Dermis microvascular lymphatic vessel endothelial cell (primary cell): ENCODE measurements at places on chromosomes 5 and 9. TPM values are rescaled to one million over a fixed set of nuclear protein-coding genes. Genes with fewer than 3 reads are reported as not detected.

DNA sequence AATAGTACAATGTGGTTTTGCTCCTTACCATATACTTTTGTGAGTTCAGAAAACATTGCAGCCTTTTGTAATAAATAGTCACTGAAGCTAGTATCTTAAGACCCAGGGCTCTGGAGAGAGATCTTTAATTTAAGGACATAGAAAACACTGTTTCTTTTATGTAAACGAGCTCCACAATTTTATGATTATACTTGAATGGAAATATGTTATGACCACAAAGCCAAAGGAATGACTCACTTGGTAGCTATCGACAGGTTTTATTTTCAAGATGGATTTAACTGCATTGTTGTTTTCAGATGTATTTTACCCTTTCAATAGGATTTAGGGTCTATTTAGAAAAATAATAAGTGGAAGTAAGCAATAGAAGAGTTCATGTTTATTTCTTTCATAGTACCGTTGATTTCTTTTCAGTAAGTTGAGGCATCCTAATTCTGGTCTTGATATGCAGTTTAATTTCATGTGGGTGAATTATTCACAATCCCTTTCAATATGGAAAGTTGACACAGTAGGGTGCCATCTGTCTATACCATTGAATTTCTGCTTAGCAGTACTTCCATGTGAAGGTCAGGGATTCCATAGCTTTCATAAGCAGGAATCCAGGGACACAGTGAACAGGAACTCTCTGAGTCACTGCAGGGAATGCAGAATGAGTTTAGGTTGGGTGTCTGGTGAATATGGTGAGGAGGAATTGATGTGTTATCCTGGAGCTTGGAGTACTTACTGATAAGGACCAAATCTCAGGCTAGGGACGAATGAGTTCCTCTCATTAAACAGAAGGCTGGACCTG lies 157.6 kb downstream of the CD180 start:
- peak; percentile 44 for DNase-seq

DNA sequence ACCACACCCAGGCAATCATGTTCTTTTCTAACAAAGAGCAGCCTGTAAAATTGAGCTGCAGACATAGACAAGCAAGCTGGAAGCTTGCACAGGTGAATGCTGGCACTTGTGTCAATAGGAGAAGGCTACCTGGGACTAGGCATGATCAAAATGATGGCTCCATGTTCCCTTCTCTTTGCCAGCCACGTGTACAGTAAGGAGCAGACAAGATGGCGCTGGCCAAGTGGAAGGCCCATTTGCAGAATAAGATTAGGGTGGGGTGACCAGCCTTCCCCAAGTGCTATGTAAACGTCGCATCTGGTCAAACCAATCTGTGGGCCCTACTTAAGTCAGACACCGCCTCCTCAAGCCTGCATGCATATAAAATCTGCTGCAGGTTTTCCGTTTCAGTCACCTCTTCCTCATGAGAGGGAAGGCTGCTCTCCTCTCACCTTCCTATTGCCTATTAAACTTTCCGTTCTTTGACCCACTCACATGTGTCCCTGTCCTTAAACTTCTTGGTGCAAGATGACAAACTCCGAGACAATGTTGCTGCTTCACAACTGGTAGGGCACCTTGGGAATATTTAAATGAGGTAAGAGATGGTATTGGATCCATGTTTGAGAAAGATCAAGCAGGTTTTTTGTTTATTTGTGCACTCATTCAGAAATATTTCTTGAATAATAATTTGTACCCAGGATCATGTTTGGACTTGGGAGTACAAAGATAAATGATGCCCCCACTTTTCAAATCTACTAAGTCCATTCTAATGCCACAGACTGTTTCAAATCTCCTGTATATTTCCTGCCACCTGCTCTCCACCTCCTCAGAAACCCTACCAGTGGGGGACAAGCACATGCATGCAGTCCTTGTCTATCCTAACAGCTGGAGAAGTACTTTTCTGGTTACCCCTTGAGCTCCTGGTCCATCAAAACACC lies 30.7 kb upstream of the TGFBR1 start:
- DNase-seq = no peak

DNA sequence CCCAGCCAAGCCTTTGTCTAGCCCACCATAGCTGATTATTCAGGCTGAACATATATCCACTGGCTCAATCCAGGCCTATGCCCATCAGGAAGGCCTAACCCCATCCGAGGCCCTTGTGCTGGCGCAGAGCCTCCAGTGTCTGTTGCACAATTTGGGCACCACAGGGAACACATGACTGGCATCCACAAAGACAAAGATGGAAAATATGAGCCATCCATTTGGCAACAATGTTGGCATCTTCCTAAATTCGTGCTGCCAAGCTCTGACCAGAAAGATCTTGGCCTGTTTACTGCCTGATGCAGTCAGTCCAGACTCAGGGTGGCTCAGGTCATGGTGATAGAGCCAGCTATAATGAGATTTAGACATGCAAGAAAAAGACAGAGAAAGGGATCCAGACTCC lies 233.8 kb downstream of the PIK3R1 start:
- DNase-seq = no peak

The MEIKIN gene
- not detected in 2 replicates for total RNA-seq

DNA sequence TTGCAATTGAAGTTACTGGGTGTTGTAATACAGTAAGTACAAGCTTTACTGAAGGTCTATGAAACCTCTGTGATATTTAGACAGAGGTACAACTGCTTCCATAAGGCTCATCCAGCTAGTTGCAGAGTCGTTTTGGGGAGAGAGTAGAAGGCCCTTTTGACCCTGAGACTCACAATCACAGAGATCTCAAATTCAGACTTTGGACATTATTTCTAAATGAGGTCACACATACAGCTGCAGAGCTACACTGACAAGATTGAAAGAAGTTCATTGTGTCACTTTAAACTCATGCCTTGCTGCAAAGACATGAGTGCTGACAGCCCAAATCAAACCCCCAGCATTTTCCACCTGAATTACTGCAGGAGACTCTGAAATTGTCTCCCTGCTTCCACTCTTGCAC lies 205.9 kb upstream of the TMEM161B start:
- no peak for DNase-seq

DNA sequence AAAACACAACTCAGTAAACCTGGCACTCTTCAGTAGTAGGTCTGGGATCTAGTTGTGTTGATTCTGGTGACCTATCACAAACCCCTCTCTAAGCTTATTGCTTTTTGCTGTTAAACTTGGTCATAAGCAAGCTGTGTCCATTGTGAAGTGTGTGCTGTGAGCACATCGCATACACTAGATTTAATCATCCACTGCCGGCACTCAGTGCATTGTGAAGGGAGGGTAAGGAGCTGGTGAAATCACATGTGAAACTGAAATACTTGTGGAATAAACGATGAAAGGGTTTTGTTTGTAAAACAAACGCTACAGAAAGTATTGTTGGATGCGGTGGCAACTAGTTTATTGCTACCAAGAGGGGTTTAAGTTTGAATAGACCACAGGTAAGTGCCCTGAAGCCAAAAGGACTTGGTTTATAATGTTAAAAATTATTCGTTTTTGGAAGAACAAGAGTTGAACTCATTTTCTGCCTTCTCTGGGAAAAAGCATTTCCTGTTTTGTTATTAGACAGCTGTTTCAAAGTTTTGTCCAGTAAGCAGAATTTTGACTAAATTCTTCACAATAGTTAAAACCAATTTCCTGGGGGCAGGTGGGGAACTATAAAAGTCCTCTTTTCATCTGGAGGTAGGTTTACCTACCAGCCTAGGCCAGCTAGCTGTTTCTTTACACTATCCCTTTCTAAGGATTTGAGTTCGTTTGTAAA lies 24.6 kb downstream of the TJP2 start:
- DNase-seq = no peak

DNA sequence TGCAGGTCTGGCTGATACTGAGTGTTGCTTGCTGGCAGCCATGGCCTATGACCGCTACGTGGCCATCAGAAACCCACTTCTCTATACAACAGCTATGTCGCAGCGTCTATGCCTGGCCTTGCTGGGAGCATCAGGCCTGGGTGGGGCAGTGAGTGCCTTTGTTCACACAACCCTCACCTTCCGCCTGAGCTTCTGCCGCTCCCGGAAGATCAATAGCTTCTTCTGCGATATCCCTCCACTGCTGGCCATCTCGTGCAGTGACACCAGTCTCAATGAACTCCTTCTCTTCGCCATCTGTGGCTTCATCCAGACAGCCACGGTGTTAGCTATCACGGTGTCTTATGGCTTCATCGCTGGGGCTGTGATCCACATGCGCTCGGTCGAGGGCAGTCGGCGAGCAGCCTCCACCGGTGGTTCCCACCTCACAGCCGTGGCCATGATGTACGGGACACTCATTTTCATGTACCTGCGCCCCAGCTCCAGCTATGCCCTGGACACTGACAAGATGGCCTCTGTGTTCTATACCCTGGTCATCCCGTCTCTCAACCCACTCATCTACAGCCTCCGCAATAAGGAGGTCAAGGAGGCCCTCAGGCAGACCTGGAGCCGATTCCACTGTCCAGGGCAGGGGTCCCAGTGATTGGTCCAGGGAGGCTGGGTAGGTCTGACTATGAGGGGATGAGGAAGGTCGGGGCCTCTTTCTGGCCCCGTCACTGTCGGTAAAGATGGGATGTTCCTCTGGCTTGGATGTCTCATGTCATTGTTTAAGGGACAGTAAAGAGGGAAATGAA lies 718 bp downstream of the OR5C1 start:
- no peak for DNase-seq

- no peak for DNase-seq
Observed at GRCh38 chr9:81079055-81079454, 610.3 kb downstream of the TLE1 start.

- no peak for DNase-seq
Observed at GRCh38 chr5:137792303-137792702, 38.1 kb upstream of the HNRNPA0 start.

GRCh38 chr5:88883059-88883835 lies at the start of gene MEF2C:
Gene MEF2C (minus strand): TSS chr5:88883184. CDS start chr5:88823788, 59,396 bp downstream.
- peak; percentile 94 for DNase-seq

GRCh38 chr5:176543428-176544182 lies 5.5 kb upstream of the CDHR2 start:
- no peak for DNase-seq

GRCh38 chr5:112293587-112293986 lies 125.5 kb downstream of the EPB41L4A start:
- DNase-seq = no peak

DNA sequence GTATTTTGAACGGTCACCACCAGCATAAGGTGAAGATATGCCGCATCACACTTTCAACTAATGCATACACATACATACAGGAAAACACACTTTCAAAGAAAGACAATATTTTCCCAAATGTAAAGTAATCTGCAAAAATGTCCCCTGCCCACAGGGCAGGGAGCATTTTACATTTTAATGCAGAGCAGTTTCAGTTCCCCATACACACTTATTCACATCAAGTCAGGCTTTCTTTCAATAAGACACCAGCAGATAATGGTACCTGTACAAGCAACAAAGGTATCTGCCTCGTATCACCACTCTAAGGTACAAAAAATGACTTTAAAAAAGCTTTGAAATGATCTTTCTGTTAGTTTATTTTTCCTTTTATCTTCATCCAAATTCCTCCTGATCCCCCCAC lies 247.1 kb upstream of the CCNG1 start:
- DNase-seq = no peak

DNA sequence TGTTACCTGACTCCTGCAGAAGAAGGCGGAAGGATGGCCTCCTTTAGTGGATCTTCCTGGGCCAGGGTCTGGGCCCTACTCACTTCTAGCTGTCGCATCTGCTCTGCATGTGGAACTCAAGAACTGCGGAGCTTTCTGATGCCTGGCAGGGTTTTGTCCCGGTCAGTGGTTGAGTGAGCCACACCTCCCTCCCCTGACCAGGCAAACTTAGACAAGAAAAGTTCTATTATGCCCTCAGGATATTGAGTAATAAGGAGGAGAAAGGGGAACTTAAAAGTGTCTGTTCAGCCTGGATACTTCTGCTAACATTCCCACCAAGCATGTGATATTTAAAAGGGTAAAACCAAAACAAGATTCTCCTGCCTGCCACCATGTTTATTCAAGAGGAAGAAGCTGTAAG lies at the start of gene FYB1:
Gene FYB1 (minus strand): TSS at position 127 of the 400 bp plus-strand sequence. CDS start 16,603 bp downstream, outside the sequence.
- no peak for DNase-seq

DNA sequence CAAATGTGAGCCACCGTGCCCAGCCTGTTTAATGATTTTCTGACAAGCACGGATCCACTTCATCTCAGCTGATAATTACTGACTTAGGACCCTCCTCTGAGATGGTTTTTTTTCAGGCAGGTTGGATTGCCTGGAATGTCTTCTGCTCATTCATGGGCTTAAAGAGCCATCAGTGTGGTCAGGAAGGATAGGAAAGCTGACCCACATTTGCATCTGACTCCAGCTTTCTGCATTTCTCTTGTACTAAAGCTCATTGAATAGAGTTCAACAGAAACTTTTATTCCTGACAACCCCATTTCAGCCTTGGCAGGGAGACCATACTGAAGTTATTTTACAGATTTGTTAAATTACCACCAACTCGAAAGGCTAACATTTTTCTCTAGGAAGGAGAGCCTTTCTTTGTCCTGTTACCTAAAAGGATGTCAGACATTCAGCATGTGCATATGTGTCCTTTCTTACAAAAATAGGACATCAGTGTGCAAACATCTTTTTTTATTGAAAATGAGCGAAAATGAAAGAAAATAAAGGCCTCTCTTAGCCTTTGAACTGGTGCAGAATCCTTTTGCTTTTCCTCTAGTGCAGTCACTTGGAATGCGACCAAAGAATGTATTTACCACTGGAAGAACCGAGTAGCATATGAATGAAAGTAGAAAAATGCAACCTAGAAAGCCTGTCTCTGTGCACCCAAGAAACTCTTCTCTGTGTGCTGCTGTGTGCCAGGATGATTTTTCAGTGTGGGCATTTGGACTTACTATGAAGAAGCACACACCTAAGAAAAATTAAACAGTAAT lies 26.6 kb downstream of the ADCY2 start:
- no peak for DNase-seq

DNA sequence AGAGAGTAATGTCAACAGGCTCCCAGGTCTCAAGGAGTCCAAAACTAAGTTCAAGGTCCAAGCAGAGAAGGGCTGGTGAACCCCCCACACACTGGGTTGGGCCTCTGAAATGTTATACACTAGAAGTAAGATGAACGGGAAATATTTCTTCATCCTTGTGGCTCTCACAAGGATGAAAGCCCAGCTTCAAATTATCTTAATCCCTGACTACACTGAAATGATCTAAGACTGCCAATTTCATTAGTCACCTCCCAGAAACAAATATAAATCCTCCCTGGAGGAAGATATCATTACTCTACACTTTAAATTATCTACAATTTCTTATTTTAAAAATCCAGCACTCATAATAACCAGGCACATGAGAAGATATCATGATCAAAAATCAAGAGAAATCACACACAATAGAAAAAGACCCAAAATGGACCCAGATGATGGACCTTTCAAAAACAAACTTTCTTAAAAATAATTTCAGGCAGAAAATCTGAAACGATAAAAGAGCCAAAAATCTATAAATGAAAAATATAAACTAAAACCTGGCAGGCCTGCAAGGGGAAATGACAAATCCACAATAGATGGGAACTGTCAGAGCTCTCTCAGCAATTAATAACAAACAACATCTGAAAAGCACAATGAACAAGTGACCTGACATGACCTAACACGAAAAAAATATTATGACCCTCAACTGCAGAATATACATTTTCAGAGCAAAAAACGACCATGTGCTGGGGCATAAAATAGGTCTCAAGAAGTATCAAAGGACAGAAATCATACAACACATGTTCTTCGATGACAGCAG lies 117.4 kb downstream of the GPR21 start:
- peak; percentile 63 for DNase-seq

GRCh38 chr5:74054139-74054538 lies 428.1 kb downstream of the ARHGEF28 start:
- no peak for DNase-seq
